ENCODE measurements at places on chromosomes 11 and 22.
A peak's percentile ranks its signal among the peaks of the same experiment; 100 is the strongest.

- DNase-seq, result no peak
Measured at GRCh38 chr11:85042361-85042760, 584.8 kb downstream of the DLG2 start.

DNA sequence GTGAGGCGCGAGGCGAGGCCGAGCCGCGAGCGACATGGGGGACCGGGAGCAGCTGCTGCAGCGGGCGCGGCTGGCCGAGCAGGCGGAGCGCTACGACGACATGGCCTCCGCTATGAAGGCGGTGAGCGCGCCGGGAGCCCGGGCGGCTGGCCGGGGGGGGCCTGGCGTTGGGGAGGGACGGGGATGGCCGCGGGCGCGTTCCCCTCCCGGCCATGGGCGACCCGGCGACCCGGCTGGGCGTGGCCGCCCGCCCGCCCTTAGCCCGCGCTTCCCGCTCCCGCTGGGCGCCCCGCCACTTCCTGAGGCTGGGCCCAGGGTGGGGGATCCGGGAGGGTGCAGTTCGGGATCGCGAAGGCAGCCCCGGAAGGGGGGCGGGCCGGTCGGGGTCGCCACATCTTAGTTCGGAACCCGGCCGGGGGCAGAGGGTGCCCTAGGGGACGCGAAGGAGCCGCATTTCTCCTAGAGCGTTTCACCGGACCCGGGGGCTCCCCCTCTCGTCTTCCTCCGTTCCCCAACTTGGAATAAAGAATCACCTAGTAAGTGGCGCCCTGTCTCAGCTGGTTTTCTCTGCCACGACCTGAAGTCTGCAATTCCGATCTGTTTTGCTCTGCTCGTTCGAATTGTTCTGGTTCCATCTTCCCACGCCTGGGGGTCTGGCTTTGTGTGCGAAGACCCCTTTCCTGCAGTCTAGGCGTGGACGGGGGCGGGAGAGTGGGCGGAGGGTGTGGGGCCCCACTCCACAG lies 536 bp downstream of the YWHAH start:
- no peak for DNase-seq

GRCh38 chr11:116580799-116581198 lies 192.0 kb downstream of the BUD13 start:
- no peak for DNase-seq

DNA sequence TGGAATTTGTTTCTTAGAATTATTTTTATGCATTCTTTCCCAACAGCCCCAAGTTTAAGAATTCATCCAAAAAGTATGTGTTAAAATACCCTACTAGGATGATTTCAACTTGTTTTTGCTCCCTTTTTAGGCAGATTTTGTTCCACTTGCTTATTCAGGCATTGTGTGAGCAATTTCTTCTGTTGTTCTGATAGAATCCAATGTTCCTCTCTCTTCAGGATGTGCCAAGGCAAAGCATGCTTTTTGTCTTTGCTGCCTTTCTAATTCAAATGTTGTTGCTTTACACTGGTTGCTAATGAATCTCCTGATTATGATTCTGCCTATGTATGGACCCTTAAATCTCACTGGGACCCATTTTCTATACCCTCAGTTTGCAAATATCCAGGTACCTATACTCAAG lies 131.2 kb upstream of the ARHGAP42 start:
- DNase-seq, result no peak

- DNase-seq, result no peak
Measured at GRCh38 chr22:36211237-36211861, 9.7 kb upstream of the APOL4 start.

DNA sequence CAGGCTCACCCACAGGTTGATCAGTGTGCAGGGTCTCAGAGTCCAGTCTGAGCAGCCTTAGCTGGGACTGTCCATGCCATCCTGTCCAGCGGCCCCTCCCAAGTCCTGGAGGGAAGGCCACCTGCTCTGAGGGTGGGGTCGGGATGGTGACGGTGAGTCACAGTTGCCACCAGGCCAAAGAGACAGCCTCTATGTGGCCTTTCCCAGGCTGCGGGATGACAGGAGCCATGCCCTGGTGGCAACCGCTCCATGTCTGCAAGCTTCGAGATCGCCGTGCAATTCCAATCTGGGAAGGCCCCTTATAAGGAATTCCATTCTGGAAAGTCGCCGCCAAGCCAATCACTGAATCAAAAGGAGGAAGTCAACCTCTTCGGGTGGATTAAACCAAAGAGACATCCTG lies 47.5 kb downstream of the RTL6 start:
- no peak for DNase-seq

DNA sequence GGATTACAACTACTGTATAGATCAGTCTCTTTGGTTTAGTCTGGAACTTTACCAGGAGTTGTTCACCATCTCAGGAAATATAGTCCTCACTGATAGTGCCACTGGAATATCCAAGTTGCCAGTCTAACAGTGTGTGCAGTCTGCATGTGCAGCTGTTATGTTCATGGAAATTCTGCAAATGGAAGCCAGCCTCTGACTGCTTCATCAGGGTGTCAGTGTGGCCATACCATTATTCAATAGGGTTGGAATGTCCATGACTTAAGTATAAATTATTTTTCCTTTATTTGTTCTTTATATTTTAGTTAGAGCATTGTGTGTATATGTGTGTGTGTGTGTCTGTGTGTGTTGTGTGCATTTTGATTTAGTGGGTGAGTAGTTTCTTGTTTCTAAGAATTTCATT lies 51.8 kb downstream of the C11orf96 start:
- no peak for DNase-seq

GRCh38 chr22:45999379-45999971 lies 22.5 kb upstream of the WNT7B start:
- no peak for DNase-seq

GRCh38 chr22:19995611-19996339 lies 20.8 kb downstream of the ARVCF start:
- no peak for DNase-seq

GRCh38 chr22:49960159-49961004 lies at the start of gene PIM3:
TSS of gene PIM3 (plus strand) at chr22:49960772. CDS start at chr22:49960948, 176 bp downstream.
- DNase-seq, result peak; percentile 95
